A549 treated with GW870086 at 1 μM for 4 hours (cell line): ENCODE measurements at places on chromosomes 6 and 20. TPM values are rescaled to one million over a fixed set of nuclear protein-coding genes. Genes with fewer than 3 reads are reported as not detected.

Gene SYNDIG1
- 1.4 to 2.8 TPM (median 2.1 TPM) in 5 replicates for total RNA-seq

Gene GFRA4
- total RNA-seq = not detected in 5 replicates

Gene SCRT2
- total RNA-seq = not detected in 5 replicates

Gene HLA-DQA2
- not detected in 5 replicates for total RNA-seq

Gene KCNK5
- total RNA-seq = 1.1 to 1.6 TPM (median 1.3 TPM) in 5 replicates

Gene OR2H1
- total RNA-seq = not detected in 5 replicates

Gene LY6G6D
- not detected in 5 replicates for total RNA-seq

Gene SPATA25
- 0.56 to 0.74 TPM (median 0.69 TPM) in 5 replicates for total RNA-seq

Gene PNLDC1
- total RNA-seq = 0.07 to 0.08 TPM in 2 of 5 replicates, not detected in the others

Gene E2F1
- 21.9 to 27.7 TPM (median 25.6 TPM) in 5 replicates for total RNA-seq

Gene ESR1
- 0.02 TPM in 1 of 5 replicates, not detected in the others for total RNA-seq

Gene C6orf89
- 15.1 to 17.2 TPM (median 17.0 TPM) in 5 replicates for total RNA-seq

Gene OR2B6
- 0.14 to 0.32 TPM (median 0.18 TPM) in 3 of 5 replicates, not detected in the others for total RNA-seq

Gene SLC22A16
- not detected in 5 replicates for total RNA-seq

Gene MAS1
- not detected in 5 replicates for total RNA-seq

Gene CST1
- 0.44 to 2.1 TPM (median 1.2 TPM) in 5 replicates for total RNA-seq

Gene PCSK2
- not detected in 5 replicates for total RNA-seq

Gene FOXS1
- 0.35 to 1.1 TPM (median 0.64 TPM) in 5 replicates for total RNA-seq

Gene ADGRF5
- total RNA-seq = 0.17 TPM in 1 of 5 replicates, not detected in the others

Gene SEL1L2
- not detected in 5 replicates for total RNA-seq

Gene HNF4A
- total RNA-seq = 15.4 to 21.7 TPM (median 19.8 TPM) in 5 replicates

Gene PROKR2
- not detected in 5 replicates for total RNA-seq

Gene REV3L
- 6.1 to 6.7 TPM (median 6.5 TPM) in 5 replicates for total RNA-seq

Gene GABRR1
- total RNA-seq = not detected in 5 replicates

Gene TTLL9
- total RNA-seq = 0.09 to 0.15 TPM in 2 of 5 replicates, not detected in the others

Gene BCKDHB
- 5.1 to 6.9 TPM (median 5.7 TPM) in 5 replicates for total RNA-seq

Gene SPATS1
- total RNA-seq = not detected in 5 replicates

Gene ENPP1
- 0.87 to 1.6 TPM (median 1.3 TPM) in 5 replicates for total RNA-seq

Gene PPP1R3G
- total RNA-seq = 1.6 to 2.4 TPM (median 2.0 TPM) in 5 replicates

Gene HLA-DRB5
- total RNA-seq = not detected in 5 replicates

Gene PLN
- not detected in 5 replicates for total RNA-seq

Gene ELOVL4
- total RNA-seq = 1.4 to 1.8 TPM (median 1.6 TPM) in 5 replicates

Gene B3GAT2
- 0.02 to 0.03 TPM in 2 of 5 replicates, not detected in the others for total RNA-seq

Gene TSPO2
- not detected in 5 replicates for total RNA-seq

Gene EIF2S2
- total RNA-seq = 96.2 to 109 TPM (median 96.8 TPM) in 5 replicates

Gene MDFI
- total RNA-seq = 0.40 to 0.77 TPM (median 0.57 TPM) in 5 replicates

Gene ULBP3
- total RNA-seq = 2.9 to 4.6 TPM (median 3.7 TPM) in 5 replicates

Gene DNAAF9
- 4.9 to 6.8 TPM (median 5.7 TPM) in 5 replicates for total RNA-seq

Gene NRSN1
- not detected in 5 replicates for total RNA-seq

Gene TMEM217
- 0.33 to 1.7 TPM (median 0.72 TPM) in 5 replicates for total RNA-seq

Gene DCBLD1
- total RNA-seq = 24.0 to 29.9 TPM (median 26.3 TPM) in 5 replicates

Gene ZNF512B
- 9.1 to 12.4 TPM (median 11.8 TPM) in 5 replicates for total RNA-seq

Gene FRS3
- 2.0 to 5.1 TPM (median 2.5 TPM) in 5 replicates for total RNA-seq

Gene PLA2G7
- not detected in 5 replicates for total RNA-seq

Gene NR2E1
- 0.06 TPM in 1 of 5 replicates, not detected in the others for total RNA-seq

Gene C6orf132
- total RNA-seq = 2.6 to 3.5 TPM (median 2.6 TPM) in 5 replicates

Gene MOCS3
- total RNA-seq = 5.6 to 6.3 TPM (median 5.9 TPM) in 5 replicates

Gene RNF217
- total RNA-seq = 3.9 to 8.9 TPM (median 7.9 TPM) in 5 replicates
